ENCODE measurements at places on chromosomes 5 and 9.

DNA sequence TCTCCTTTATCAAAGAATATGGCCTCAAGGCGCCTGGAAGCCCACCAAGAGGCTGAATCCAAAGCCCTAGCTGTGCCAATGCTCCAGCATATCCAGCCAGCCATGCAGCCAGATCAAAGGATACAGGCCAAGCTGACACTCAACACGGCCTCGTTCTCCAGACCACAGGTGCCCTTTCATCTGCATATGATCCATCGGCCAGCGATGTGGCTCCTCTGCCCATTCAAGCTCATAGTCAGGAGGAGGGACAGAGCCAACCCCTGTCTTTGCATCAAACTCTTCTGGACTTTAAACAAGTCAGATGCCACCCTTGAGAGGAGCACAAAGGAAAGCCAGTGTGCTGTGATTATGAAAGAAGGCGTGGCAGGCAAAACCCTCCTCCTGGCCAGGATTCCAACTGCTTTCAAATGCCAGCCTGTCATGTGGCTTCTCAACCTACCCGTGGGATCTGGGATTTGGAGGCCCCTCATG lies 42.5 kb downstream of the ADAM19 start:
- no peak for DNase-seq

DNA sequence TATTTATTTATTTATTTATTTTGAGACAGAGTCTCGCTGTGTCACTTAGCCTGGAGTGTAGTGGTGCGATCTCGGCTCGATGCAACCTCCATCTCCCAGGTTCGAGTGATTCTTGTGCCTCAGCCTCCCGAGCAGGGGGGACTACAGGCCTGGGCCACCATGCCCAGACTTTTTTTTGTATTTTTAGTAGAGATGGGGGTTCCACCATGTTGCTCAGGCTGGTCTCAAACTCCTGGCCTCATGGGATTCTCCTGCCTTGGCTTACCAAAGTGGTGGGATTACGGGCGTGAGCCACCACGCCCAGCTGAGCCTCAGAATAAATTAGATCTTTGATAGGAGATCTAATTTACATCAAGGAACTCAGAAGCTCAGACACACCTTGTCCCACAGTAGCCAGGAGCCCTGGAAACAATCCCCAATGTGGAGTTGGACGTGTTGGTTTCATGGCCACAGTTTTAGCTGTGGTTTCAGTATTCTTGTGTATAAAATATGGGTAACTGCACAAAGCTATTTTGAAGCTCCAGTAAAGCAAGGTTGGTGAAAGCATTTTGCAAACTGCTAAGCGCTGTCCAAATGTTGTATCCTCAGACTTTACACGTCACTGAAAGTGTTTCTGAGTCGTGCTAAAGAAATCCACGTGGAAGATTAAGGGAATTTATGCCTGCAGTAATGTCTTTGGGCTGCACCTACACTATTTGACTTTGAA lies 3.0 kb upstream of the HNRNPAB start:
- DNase-seq: no peak

GRCh38 chr5:98442448-98442847 lies 331.0 kb upstream of the RGMB start:
- no peak for DNase-seq

DNA sequence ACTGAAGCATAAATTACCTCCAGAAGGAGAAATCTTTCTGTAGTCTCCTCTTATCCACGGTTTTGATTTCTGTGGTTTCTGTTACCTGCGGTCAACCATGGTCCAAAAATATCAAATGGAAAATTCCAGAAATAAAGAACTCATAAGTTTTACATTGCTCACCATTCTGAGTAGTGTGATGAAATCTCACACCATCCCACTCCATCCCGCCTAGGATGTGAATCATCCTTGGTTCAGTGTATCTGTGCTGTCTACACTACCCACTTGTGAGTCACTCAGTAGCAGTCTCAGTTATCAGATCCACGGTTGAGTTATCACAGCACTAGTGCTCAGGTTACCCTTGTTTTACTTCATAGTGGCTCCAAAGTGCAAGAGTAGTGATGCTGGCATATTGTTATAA lies 371.2 kb downstream of the NFIB start:
- no peak for DNase-seq

- no peak for DNase-seq
These were observed 43.6 kb upstream of the SARDH start for GRCh38 chr9:133781828-133782135.

GRCh38 chr9:120331913-120332312 lies 248.1 kb downstream of the CDK5RAP2 start:
- DNase-seq: no peak

- DNase-seq: peak; percentile 92
These were observed 171.9 kb downstream of the GAPVD1 start for GRCh38 chr9:125433461-125434011.

All from NCI-H524 (cell line).